Activated naive CD8-positive, alpha-beta T cell treated with anti-CD3 and anti-CD28 coated beads, Interleukin-2, amount 10 ng/mL, durations not matched to agents 7 days and 5 days (primary cell): ENCODE measurements at places on chromosomes 2 and 18. TPM values are rescaled to one million over a fixed set of nuclear protein-coding genes. Genes with fewer than 3 reads are reported as not detected.

Gene GCKR
- total RNA-seq: not detected

Gene TUBA3E
- total RNA-seq: not detected

Gene LIPG
- total RNA-seq: 0.09 TPM

Gene SKA1
- 27.8 TPM for total RNA-seq

Gene CROCC2
- not detected for total RNA-seq

Gene NOL4
- not detected for total RNA-seq

Gene STPG4
- 0.74 TPM for total RNA-seq

Gene KCNS3
- total RNA-seq: not detected

Gene COLEC12
- total RNA-seq: 0.11 TPM

Gene UGT1A5
- total RNA-seq: not detected

Gene PRSS56
- total RNA-seq: not detected

Gene DSEL
- 0.47 TPM for total RNA-seq

Gene EHBP1
- total RNA-seq: 27.2 TPM

Gene LINC00305
- total RNA-seq: not detected

Gene CCDC141
- 15.0 TPM for total RNA-seq

Gene ASB18
- not detected for total RNA-seq

Gene PARD6G
- 0.47 TPM for total RNA-seq

Gene SLC38A11
- total RNA-seq: not detected

Gene ICA1L
- total RNA-seq: 4.5 TPM

Gene SUCLG1
- total RNA-seq: 66.3 TPM

Gene RAB6C
- total RNA-seq: 0.11 TPM

Gene STARD6
- not detected for total RNA-seq

Gene C2orf15
- total RNA-seq: 2.3 TPM

Gene VSNL1
- total RNA-seq: not detected

Gene GAD1
- total RNA-seq: 1.6 TPM

Gene NAT8
- total RNA-seq: not detected

Gene LGALSL
- 0.43 TPM for total RNA-seq

Gene LCT
- 0.39 TPM for total RNA-seq

Gene SMAD7
- 30.1 TPM for total RNA-seq

Gene GYPC
- total RNA-seq: 137 TPM

Gene SCN3A
- total RNA-seq: not detected

Gene C2orf66
- 0.17 TPM for total RNA-seq

Gene ALMS1
- 22.4 TPM for total RNA-seq

Gene AAK1
- 143 TPM for total RNA-seq

Gene ST8SIA5
- not detected for total RNA-seq
